Activated CD8-positive, alpha-beta memory T cell treated with anti-CD3 and anti-CD28 coated beads for 24 hours (primary cell): ENCODE measurements at places on chromosomes 1 and 21.

DNA sequence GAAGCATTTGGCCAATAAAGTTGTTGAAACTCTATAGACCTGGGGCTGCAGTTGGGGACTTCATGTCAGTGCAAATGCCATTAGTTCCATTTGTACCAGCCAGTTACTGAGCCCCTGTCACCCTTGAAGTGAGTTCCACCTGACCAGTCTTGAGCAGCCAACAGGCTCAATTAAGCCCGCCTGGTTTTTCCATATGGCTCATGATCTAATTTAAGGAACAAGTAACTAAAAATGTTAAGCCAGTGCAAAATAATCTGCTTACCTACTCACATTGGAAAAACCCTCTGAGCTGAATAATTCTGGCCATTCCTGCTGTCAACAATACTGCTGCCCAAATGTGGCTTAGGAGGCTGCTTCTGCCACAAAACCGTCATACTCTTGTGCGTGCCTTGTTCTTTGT, 21.6 kb downstream of the NSUN4 start:
- no peak for DNase-seq

DNA sequence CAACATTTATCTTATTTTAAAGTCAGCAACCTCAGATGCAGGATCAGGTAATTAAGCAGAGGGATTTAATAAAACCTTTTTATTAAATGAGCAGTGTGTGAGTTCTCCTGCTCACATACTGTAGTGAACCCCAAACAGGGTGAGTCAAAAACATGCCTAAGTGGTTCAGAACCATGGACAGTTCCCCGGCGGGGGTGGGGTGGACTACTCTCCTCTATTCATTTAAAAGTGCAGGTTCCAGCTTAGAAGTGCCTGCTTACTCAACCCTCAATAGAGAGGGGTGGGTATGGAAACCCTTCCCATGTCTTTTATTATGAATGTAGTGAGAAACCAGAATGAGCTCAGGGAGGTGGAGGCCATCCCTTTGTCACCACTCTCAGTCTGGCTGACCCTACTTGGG, 397.9 kb downstream of the HHAT start:
- peak; percentile 64 for DNase-seq

- no peak for DNase-seq
These were observed 54.0 kb downstream of the ZNF281 start for GRCh38 chr1:200355801-200356200.

DNA sequence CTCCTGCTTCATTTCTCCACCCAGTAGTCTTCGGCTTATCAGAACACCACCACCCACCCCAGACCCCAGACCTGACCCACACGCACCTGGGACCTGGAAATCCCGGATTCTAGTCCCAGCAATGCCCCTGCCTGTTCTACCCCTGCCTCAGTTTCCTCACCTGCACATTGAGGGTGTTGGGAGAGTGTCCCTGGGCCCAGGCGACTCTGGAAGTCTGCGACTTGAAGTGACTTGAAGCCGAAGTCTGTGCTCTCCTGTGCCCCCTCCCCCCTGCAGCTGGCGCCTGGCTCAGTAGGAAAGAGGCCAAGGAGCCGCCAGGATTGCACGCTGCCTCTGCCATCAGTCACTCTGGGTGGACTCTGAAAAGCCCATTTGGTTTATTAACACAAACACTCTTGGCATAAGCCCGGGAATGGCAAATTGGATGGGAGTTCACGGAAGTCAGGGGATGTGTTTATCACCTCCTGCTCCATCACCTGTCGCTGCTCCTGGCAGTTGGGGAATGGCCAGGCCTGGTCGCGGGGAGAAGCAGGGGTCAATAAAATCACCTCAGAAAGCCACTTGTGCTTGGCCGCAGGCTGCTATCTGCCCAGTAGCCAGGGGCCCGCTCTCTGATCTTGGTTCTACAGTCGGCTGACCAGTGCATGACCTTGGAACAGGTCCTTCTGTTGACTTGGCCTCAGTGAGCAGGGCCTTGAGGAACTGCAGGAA, 132.7 kb downstream of the ACTL8 start:
- no peak for DNase-seq

DNA sequence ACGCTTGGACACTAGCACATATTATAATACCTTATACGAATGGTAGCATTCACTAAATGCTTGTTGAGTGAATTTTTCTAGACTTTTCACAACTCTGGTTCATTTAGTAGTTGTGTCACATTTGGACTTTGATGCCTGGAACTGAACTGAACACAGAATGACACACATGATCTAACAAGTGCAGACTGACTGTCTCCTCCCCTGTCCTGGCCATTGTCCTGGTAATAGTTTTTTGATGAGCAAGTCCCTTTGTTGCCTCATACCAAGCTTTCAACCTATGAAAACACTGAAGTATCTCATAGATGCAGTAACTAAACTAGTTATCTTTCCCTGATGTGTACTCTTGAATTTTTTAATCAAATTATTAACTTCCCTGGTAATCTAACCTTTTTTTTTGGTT, 66.4 kb downstream of the LRRC8D start:
- DNase-seq: no peak

- DNase-seq: peak; percentile 32
These were observed 304.6 kb downstream of the PTPRU start for GRCh38 chr1:29540801-29541357.

- no peak for DNase-seq
These were observed 272.2 kb downstream of the TNR start for GRCh38 chr1:175471039-175471800.

DNA sequence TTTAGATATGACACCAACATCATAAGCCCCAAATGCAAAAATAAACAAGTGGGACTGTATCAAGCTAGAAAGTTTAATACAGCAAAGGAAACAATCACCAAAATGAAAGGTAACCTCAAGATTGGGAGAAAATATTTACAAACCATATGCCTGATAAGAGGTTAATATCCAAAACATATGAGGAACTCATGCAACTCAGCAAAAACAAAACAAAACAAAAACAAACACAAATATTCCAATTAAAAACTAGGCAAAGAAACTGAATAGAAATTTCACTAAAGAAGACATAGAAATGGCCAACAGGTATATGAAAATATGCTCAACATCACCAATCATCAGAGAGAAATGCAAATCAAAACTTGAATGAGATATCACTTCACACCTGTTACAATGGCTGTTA, 116.5 kb upstream of the ATP1B1 start:
- no peak for DNase-seq

- DNase-seq: no peak
These were observed 6.1 kb upstream of the SAMD11 start for GRCh38 chr1:917466-918091.

DNA sequence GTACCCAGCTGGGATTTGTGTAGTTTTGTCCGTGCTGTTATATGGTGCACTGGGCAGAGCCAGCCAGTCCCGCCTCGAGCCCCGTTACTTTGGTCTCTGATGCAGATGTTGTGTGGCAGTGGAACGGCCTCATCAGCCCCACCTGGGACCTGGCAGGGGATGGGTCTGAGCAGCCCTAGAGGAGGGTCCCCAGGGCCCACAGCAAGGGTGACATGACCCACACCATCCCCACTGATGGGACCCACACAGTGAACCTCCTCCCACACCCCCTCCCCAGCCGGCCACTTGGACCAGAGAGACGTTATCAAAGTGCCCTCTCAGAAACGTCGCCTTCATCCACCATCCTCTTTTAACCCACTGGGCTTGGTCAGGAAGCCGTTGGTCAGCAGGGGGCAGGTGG, 42.0 kb upstream of the PCBP3 start:
- peak; percentile 44 for DNase-seq

- no peak for DNase-seq
These were observed 240.8 kb upstream of the NR5A2 start for GRCh38 chr1:199786695-199787094.

DNA sequence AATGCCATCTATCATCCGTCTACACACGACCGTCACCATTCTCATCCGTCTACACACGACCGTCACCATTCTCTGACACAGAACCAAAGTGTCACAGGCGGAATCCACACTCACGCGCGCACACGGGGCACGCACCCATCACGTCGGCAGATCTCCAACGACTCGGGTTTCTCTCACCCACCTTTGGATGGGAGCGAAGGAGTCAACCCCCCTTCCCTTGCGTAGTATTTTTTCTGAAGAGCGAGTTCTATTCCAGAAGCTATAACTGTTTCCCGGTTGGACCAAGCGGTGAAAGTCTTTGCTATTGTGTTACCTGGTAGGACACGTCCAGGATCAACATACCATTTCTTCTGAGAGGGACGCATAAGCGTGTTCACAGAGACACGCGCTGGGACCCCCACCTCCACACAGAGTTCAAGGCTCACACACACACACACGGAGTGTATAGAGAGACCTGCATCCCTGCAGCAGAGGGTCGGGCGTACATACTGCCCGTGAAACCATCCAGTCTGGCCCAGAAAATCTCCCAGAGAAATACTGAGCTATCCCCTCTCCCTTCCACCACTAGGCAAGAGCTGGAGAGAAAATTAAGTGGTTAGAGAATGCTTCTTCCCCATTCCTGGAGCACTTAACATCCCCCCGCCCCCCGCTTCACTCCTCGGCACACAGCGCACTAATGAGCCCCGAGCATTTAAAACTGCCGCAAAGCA, 741 bp downstream of the DUSP10 start:
- DNase-seq: peak; percentile 69

DNA sequence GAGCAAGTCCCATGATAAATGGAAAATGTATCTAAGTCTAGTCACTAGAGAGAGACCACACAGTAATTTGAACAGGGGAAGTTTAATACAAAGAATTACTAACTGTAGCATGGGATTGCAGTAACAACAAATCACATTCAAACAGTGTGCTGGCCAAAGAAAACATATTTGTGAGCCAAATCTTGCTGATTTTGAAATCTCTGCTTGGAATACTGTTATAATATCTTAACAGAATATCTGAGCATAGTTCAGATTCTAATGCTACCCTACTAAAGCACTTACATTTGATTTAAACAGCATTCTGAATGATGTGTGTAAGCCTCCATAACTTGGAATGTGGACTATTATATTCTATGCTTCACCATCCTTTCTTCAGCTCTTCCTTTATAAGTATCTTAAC, 270.0 kb upstream of the BRINP3 start:
- DNase-seq: no peak

DNA sequence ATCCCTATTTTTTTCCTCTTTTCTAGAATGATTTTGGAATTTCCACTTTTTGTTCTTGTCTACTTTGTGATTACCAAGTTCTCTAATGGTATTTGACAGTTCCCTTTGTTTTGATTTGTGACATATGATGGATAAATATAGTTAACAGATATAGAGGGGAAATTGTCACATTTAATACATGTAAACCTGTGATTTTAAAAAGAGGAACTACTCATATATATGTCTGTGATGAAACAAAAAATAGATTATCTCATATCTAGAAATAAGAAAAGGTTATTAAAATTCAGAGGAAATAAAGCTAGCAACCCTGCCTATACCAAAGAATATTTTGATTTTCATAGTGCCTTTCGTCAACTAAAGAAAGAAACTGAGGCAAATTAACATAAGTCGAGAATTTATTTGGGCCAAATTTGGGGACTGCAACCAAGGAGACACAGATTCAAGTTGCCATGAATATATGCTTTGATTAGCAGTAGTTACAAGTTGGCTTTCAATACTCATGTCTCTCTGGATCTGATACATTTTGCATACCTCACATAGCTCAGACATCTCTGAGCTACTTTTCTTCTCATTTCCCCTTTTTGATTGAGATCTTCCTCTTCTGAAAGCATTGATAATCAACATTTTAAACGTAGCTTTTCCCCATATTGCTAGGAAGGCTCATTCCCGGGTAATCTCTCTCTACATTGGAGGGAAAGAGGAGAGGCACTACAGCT, 15.6 kb upstream of the C21orf91 start:
- DNase-seq: no peak

DNA sequence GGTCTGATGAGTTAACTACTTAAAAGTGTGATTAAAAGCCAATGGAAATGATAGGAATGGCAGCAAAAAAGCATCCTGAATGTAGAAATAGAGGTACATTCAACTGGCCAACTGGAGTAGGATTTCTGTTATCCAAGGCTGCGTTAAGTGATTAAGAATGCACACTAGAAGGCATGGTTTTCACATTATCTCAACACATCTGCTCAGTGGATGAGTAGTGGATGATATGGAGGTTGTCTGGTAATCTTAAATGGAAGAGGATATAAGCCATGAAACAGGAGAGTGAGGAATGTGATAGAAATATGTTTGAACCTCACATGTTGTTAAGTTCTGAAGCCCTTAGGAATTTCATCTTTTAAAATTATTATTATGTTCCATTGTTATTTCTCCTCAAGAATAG, 839.9 kb downstream of the USP25 start:
- no peak for DNase-seq

DNA sequence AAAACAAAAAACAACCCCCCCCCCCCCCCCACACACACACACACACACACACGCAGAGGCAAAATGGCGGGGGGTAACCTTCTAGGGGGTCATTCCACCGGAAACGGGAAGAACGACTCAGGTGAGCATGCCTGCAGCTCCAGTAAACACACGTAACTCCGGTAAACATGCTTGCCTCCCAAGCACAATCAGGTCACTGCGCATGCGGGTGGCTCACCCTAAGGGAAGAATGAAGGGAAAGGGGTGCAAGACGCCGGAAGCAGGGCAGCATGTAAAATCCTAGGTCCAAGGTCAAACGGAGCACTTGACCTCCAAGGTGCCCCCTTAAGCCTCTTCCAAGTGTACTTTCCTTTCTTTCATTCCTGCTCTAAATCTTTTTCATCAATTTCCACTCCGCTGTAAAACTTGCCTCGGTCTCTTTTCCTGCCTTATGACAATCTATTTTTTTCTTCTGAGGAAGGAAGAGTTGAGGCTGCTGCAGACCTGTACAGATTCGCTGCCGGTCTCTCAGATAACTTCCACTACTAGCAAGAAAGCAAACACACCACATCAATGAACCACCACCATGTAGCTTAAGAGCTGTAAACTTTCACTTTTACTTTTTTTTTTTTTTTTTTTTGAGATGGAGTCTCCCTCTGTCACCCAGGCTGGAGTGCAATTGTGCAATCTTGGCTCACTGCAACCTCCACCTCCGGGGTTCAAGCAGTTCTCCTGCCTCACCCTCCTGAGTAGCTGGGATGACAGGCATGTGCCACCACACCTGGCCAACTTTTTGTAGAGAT, 21.0 kb upstream of the CBR3 start:
- no peak for DNase-seq

GRCh38 chr1:224675590-224675989, 59.5 kb downstream of the CNIH3 start:
- DNase-seq: no peak

GRCh38 chr1:39048745-39049370, 22.7 kb downstream of the NDUFS5 start:
- no peak for DNase-seq

DNA sequence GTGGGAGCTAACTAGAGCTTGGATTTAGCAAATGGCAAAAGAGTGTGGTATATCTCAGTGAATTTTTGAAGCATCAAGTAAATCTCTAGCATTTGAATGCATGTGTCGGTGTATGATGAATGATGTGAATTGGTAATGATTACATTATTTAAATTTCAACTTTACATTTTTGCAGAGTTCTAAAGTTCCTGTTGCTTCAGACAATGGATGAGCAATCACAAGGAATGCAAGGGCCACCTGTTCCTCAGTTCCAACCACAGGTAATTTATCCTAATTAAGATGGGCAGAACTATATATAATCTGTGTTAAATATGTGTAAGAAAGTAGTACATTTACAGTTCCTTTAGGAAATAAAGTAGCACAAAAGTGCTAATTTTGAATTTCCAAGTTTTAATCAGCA, 75.6 kb downstream of the NEK7 start:
- no peak for DNase-seq
